Transverse colon (tissue), 4 donors: ENCODE measurements at places on chromosomes 6 and 20. TPM values are rescaled to one million over a fixed set of nuclear protein-coding genes. Genes with fewer than 3 reads are reported as not detected.

DNA sequence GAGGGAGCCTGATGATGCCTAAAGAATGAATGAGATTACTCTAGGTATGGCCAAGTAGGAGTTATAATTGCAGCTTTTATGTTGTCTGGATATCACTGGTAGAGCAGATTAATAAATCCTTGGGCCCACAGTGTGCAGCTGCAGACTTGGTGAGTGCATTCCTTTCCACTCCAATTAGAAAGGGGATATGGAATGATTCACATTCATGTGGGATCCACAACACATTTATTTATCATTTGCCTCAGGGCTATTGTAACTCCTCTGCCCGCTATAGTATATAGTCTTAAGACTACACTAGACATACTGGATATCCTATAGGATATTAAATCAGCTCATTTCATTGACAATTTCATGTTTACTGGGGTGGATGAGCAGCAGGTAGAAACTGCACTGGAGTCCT is 11.6 kb upstream of the HLA-G start:
- no peak overlapping the region for H3K27ac ChIP-seq
- no peaks in the 10 kb centered on the region for H3K27me3 ChIP-seq
- no peaks in the 10 kb centered on the region for H3K36me3 ChIP-seq
- no peak for DNase-seq
- no peak overlapping the region for H3K4me3 ChIP-seq

GRCh38 chr20:51185277-51185676 is 162.4 kb upstream of the KCNG1 start:
- H3K27ac ChIP-seq = no peak overlapping the region
- peaks cover under 1% of the 10 kb centered on the region for H3K27me3 ChIP-seq
- no peak for DNase-seq
- no peak overlapping the region for H3K4me3 ChIP-seq
- no peaks in the 10 kb centered on the region for H3K36me3 ChIP-seq

DNA sequence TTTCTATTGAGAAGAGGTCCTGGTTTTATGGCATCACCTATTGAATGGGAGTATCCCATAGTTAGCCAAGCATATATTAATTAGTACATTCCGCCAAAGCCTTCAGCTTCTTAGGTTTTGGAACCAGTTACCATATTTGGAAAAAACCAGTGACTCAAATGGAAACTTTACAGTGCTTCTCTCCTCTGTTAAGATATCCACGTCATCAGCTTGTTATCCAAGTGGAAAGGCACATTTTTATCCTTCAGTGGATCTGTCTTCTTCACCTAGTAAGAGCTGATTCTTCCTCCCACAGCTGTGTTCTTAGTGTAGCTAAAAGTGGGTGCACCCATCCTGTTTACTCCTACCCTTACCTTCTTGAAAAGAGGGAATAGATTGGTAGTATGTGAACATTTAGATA is 34.5 kb downstream of the TPD52L1 start:
- no peak for DNase-seq
- H3K27ac ChIP-seq = no peak overlapping the region
- H3K36me3 ChIP-seq = no peaks in the 10 kb centered on the region

BPIFA1 gene
- not detected for total RNA-seq

EBF4 gene
- total RNA-seq = 4.4 TPM
